ENCODE measurements at places on chromosomes 6 and 20.

DNA sequence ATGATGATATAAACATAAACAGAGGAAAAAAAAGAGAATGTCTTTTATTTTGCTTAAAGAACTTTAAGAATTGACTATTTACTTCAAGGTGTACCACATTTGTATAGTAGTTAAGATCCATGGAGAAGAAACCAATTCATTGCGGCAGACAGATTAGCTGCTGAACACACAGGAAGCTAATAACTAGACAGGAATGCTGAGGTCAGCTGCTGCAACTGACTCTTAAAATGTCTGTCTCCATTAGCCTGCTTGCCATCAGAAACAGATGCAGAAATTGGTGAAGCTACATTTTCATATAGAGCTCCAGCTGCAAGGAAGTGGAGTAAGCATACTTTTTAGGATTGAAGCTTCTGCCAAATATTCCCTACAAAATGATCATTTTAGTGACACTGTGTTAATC lies 939.5 kb downstream of the EPHA7 start:
- no peak for DNase-seq

DNA sequence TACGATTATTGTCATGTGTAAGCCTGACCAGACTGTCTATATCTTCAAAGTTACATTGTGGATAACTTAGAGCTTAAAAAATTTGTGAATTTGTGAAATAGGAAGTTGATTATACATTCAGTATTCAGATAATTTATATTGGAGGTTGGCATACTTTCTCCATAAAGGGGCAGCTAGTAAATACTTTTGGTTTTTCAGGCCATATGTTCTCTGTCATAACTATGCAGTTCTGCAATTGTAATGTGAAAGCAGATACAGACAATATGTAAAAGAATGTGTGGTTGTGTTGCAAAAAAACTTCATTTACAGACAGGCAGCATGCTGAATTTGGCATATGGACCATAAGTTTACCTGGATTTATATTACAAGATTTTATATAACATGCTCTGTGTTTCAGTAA lies 29.3 kb downstream of the HSF2 start:
- DNase-seq: no peak

DNA sequence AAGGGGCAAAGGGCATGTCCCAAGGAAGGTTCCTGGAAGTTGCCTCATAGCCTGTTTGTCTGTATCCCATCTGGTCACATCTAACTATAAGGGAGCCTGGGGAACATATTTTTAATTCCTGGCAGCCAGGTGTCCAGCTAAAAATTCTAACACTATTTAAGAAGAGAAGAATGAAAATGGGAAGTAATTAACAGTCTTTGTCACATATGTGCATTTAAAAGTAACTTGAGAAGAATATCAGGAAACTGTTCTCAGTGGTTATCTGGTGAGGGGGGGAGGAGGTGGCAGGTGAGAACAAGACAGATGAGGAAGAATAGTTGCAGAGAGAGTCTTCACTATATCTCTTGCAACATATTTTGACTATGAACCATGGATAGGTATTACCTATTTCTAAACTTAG lies 75.5 kb upstream of the ELOVL5 start:
- no peak for DNase-seq

- no peak for DNase-seq
These were observed 80.0 kb upstream of the TOP1 start for GRCh38 chr20:40948465-40949267.

DNA sequence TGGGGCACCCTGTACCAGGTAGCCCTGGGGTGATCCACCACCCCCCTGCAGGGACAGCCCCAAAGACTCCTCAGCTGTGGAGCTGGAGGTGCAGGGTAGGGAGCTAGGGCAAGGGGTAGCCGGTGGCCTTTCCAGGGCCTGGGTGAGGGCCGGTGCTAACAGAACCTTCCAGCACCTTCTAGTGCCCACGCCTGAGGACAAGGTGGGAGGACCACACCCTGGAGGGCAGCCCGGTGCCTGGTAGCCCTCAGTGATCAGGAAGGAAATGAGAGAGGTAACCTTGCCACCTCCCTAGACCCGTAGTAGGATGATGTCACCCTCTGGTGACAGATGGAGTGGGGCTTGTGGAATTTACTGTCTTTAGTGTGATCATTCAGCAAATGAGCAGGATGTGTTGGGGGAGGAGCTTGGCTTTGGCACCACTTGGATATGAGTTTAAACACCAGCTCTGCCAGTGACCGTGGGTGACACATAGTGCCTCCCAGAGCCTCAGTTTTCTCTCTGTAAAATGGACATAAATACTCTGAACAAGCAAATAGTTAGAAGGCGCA lies 187.7 kb downstream of the NFATC2 start:
- no peak for DNase-seq

GRCh38 chr20:62212299-62212698 lies 7.8 kb downstream of the HRH3 start:
- DNase-seq: no peak

- no peak for DNase-seq
These were observed 101.0 kb downstream of the EYA2 start for GRCh38 chr20:46995561-46996142.

DNA sequence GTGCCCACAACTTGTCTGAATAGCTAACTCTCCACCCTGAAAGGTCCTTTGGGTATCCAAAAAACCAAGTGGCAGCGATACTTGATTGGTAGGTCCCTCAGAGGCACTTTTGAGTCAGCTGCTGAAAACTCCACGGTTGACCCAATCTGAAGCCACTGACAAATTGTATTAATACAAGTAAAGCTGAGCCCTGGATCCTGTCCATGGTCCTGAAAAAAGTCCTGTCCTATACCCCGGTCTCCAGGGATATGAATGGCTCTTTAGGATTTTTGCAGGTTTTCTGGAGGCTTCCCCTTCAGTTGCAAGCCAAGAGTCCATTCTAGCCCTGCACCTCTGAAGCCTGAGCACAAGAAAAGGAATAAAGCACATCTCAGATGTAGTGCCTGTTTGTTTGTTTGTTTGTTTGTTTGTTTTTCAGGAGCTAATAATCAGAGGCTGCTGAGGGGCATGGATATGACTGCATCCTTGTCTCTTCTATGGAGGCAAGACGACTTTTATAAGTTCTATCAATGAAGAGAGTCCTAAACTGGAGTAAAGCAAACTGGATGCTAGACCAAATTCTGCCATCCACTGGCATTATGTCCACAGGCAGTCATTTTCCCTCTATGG lies 1.7 kb upstream of the SLC12A5 start:
- peak; percentile 46 for DNase-seq

DNA sequence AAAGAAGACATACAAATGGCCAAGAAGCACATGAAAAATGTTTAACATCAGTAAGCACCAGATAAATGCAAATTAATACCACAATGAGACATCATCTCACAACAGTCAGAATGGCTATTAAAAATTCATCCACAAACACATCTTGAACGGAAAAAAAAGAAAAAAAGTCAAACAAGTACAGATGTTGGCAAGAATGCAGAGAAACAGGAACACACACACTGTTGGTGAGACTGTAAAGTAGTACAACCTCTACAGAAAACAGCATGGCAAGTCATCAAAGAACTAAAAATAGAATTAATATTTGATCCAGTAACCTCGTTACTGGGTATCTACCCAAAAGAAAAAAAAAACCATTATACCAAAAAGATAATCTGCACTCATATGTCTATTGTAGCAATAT lies 6.5 kb downstream of the STX7 start:
- DNase-seq: no peak

DNA sequence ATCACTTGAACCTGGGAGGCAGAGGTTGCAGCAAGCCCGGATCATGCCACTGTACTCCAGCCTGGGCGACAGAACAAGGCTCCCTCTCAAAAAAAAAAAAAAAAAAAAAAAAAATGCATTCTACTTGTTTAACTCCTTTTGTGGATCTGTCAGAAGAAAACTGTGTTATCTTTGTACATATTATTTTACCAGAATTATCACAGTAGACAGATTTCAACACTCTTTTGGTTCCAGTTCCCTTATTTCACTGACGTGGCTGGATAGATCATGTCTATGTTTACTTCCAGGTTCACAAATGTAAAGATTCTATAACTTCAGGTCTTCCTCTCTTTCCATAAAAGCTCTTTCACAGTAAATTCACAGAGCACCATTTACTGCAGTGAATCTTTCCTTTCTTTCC lies 18.4 kb downstream of the NUDT3 start:
- no peak for DNase-seq

- peak; percentile 10 for DNase-seq
These were observed 51.0 kb upstream of the TFAP2A start for GRCh38 chr6:10465629-10466499.

GRCh38 chr6:37704066-37704465 lies 6.4 kb upstream of the MDGA1 start:
- DNase-seq: no peak

GRCh38 chr6:149929422-149929821 lies 6.5 kb upstream of the RAET1G start:
- DNase-seq: no peak

- no peak for DNase-seq
These were observed 132.2 kb upstream of the TNFAIP3 start for GRCh38 chr6:137734875-137735182.

DNA sequence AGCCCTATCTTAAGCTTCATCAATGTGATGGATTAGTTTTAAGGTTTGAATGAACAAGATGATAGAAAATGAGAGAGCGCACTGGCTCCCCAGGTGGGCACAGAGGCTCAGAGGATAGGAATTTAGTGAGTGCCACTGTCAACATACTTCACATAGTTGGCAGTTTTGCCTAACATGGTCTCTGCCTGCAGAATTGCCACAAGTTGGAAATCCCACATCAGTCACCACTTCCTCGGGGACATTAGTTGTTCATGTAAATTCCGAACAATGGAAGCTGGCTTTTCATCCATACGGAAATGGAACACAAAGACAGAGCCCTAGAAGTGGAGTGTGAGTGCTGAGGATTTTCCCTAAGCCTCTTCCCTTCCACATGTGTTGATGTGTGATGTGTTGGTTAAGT lies 123.9 kb upstream of the PHACTR1 start:
- no peak for DNase-seq

DNA sequence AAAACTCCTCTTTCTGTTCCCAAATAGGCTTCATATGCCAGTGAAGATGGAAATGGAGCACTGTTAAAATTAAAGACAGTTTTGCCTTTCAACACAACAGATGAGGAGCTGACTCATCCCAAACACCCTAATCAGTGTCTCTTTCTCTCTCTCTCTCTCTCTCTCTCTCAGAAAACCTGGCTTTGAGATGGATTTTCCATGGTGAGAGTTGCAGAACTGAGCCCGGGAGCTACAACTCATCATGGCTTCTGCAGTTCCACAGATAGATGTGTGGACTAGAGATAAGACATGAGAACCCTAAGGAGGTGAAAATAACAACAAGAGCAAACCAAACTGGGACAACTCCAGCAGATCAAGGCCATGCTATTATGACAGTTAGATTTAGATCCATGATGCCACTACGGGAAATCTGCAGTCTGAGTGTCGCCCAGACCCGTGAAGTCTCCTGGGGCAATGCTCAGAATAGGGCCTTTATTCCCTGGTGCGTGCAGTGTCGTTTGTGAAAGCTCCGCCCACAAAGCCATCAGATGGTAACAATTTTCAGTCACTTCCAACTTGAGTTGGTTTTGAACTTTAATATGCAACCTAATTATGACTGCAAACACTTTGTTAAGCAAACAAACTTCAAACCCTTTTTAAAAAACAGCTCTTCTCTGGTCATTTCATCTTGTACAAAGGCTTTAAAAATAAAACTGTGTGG lies 338.2 kb upstream of the PREP start:
- DNase-seq: no peak

GRCh38 chr6:153207006-153207405 lies 75.9 kb upstream of the RGS17 start:
- no peak for DNase-seq

GRCh38 chr6:16200321-16200883 lies 38.0 kb upstream of the GMPR start:
- DNase-seq: no peak

DNA sequence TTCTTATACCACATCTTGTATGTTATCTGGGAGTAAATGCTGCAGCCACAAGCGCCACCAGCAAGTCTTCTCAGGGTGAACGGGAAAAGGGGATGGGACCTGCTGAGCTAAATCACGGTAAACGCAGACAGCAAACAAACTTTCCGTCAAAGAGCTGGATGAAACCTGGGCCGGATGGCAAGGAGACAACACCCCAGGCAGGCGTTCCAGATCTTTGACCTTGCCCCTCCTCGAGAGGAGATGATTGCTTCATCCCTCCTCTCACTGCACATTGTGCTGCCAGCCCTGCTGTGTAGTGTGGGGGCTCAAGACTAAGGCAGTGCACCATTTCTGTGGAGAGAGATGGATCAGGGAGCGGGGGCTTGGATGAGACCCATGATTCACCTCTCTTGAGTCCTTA lies 9.8 kb downstream of the RAET1E start:
- no peak for DNase-seq

GRCh38 chr20:49790077-49790798 lies 22.4 kb upstream of the SLC9A8 start:
- no peak for DNase-seq

DNA sequence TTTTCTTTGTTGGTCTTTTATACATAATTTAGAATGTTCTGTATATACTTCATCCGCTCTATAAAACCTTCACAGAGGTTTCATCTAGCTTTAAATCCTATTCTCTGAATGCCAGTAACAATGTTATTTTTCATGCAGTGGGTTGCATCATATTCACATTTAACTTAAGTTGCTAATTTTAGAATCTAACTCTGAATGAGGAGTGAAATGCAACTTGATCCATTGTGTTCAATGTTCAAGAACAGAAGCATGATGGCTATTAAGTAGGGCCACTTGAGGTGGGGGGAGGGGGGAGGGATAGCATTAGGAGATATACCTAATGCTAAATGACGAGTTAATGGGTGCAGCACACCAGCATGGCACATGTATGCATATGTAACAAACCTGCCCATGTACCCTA lies 224.5 kb downstream of the NKAIN2 start:
- DNase-seq: no peak

- no peak for DNase-seq
These were observed 74.8 kb downstream of the GCNT2 start for GRCh38 chr6:10595731-10596664.

GRCh38 chr6:16766043-16766536 lies 4.8 kb upstream of the ATXN1 start:
- DNase-seq: peak; percentile 44

DNA sequence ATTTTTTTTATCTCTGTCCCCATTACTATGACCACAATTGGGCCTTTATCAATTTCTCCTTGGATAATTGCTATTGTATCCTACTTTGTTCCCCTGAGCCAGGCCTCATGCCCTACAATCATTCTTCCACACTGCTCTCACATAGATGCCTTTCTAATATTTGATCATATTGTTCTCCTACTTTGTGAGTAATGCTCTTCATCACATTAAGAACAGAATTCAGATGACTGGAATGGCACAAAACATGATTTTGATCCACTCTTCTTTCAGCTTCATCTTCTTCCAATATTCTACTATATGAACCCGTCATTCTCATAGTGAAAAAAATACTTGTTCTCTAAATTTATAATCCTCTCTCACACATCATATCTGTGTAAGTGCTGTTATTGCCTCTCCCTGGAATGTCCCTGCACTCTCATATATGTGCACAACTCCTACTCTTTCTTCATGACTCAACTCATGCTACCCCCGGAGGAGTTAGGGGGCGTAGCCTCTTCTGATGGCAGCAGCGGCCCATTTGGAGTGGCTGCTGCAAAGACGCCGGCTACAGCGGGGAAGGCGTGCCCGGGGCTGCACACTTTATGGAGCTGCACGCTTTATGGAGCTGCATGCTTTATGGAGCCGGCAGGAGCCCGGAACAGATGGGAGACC lies 25.3 kb upstream of the HACE1 start:
- DNase-seq: no peak

GRCh38 chr6:15879371-15880261 lies 216.8 kb upstream of the DTNBP1 start:
- DNase-seq: peak; percentile 54

- no peak for DNase-seq
These were observed 498.0 kb downstream of the KHDRBS2 start for GRCh38 chr6:61787998-61788397.

Data from CD4-positive, alpha-beta T cell treated with Interleukin-17A for 4 hours (primary cell).